ENCODE measurements at places on chromosomes 3 and 15. TPM values are rescaled to one million over a fixed set of nuclear protein-coding genes. Genes with fewer than 3 reads are reported as not detected.

- no peaks in the 10 kb centered on the region for H3K4me1 ChIP-seq
- H3K36me3 ChIP-seq: no peaks in the 10 kb centered on the region
- DNase-seq: no peak
- no peak overlapping the region for H3K4me3 ChIP-seq
- no peak overlapping the region for H3K27ac ChIP-seq
Measured at GRCh38 chr3:158912188-158912587, 110.3 kb downstream of the MFSD1 start.

- DNase-seq: no peak
- H3K4me1 ChIP-seq: no peaks in the 10 kb centered on the region
- H3K36me3 ChIP-seq: no peaks in the 10 kb centered on the region
- no peak overlapping the region for H3K27ac ChIP-seq
- H3K4me3 ChIP-seq: no peak overlapping the region
Measured at GRCh38 chr15:41031232-41032078, 78.2 kb downstream of the CHAC1 start.

GRCh38 chr15:27183201-27183600, 212.2 kb downstream of the GABRG3 start:
- H3K27me3 ChIP-seq: no peaks in the 10 kb centered on the region
- no peak overlapping the region for H3K4me3 ChIP-seq

The ARMC8 gene
- total RNA-seq: 48.4 TPM

The SLC7A14 gene
- total RNA-seq: not detected

The ANKRD63 gene
- 0.28 TPM for total RNA-seq

The TICRR gene
- total RNA-seq: 24.1 TPM
